SW 1271 (cell line): ENCODE measurements at places on chromosomes 2 and 18.

- DNase-seq: no peak
Observed at GRCh38 chr2:210199854-210200253, 25.4 kb downstream of the ACADL start.

GRCh38 chr18:60024345-60024744, 124.5 kb downstream of the PMAIP1 start:
- DNase-seq: no peak

DNA sequence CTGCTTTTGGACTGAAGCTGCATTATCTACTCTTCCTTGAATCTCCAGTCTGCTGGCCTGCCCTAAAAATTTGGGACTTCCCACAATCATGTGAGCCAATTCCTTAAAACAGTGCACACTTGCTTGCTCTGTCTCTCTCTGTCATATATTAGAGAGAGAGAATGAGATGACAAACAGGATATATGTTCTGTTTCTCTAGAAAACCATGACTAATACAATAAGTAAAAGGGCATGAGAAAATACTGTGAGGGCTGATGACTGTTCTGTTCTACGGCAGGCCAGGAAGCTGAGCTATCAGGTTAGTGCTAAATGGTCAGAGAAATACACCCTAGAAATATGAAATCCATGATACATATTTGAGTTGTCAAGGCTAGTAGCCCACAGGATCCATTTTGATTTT, 1896.8 kb upstream of the CELF4 start:
- no peak for DNase-seq

GRCh38 chr2:222545823-222546795, 109.8 kb downstream of the FARSB start:
- DNase-seq: no peak

DNA sequence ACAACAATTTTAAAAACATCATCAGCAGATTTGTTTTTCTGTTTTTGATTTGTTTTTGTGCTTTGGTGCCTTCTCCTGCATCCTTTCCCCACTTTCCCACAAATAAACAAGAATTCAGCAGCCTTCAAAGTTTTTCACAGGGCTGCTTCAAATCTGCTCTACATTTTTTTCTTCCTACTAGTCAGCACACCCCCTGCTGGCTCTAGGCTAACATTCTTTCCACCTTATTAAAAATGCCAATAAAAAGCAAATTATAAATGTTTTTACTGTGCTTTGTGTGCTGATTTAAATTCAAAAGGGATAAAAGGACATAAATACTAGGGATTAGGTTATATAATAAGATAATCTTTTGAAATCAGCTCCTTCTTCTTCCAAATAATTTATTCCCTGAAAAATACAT, 6.2 kb upstream of the CNTNAP5 start:
- DNase-seq: no peak

DNA sequence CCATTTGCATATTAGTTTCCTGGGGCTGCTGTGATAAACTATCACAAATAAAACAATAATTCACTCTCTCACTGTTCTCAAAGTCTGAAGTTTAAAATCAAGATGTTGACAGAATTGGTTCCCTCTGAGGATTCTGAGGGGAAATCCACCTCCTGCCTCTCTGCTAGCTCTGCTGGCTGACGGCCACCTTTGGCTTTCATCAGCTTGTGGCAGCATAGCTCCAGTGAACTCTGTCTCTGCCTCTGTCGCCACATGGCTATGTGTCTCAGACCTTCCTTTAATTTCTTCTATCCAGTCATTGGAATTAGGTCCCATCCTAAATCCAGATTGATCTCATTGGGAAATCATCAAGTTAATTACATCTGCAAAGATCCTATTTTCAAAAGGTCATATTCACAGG, 38.9 kb upstream of the TRIM43 start:
- no peak for DNase-seq

GRCh38 chr2:4066217-4066616, 362.8 kb downstream of the DCDC2C start:
- DNase-seq: no peak

DNA sequence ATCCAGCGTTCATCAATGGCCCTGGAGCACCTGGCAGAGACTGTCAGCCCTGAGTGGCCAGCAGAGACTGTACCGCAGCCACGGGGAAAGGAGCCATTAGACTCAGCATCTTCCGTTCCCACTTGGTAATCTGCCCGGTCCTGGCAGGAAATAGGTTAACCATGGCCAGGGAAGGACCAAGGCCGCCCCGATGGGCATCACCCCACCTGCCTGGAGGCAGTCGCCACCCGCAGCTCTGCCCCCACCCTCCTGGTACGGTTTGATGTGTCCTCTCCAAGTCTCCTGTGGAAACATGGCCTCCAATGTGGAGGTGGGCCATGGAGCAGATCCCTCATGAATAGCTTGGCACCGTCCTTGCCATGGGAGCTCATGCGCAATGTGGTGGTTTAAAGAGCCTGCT, 75.3 kb downstream of the RTP5 start:
- no peak for DNase-seq

- DNase-seq: no peak
Observed at GRCh38 chr2:28049899-28050298, 159.4 kb downstream of the BABAM2 start.

- DNase-seq: no peak
Observed at GRCh38 chr2:160568856-160569255, 75.2 kb upstream of the RBMS1 start.

DNA sequence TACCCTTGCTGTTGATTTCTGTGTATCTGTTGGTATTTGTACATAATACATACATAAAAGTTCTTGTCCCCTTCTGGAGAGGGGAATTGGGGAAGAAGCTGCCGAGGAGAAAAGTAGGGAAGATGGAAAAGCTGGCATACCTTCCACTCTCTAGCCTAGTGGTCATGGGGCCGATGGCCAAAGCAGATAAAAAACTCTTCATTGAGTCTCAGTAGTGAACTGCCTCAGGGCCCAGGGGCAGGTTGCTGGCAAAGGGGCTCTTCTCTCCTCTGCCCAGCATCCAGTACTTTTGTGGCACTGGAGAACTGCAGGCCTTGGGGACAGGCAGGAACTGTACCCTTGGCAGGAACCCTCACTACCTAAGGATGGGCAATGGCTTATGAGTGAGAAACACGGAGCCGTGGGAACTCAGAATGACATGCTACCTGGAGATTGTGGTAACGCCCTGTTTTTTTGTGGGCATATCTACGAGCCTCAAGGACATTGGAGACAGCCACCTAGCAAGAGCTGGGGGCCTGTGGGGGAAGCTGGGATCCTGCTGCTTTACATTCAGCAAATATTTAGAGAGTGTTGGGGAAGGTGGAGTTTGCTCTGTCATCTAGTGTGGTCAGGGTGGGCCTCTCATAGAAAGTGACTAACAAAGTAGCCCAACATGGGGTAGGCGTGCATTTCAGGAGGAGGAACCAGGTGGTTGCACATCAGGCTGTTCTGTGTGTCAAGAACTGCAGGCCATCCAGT, 22.6 kb upstream of the ITGB6 start:
- DNase-seq: no peak

DNA sequence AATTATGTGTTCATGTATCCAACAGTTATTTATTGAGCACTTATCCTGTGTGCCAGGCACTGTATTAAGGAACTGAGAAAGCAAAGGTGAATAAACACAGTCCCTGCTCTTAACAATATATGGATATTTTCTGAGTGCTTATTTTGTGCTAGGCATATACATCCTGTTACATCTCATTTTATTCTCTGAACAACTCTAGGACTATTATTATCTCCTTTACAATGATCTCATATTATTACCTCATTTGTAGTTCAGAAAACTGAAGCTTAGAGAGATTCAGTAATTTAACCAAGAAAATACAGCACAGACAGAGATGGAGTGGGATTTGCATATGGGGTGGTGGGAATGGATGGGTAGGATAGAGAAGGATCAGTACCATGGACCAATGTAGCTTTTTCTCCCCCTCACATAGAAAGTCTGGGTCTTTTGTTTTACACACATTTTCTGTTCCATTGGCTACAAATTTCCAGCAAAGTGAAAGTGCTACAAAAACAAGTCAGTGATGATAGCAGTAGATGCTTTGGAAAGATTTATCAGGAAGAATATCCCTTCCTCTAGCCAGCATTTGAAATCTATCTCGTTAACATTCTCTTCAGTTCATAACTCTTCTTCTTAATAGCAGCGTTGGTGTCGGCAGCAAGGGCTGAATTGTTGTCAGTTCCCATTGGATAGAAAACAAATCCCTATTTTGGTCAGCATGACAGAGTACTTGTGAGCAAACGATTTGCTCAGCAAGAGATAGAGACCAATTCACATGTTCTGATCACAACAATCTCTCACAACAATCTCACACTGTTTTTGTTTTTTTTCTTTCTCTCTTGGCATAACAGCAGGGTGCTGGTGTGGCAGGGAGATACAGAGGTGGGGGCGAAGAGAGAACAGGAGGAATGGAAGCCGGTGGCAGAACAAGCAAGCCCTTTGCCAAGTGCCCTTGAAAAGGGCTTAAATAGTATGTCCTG, 102.2 kb upstream of the KCTD1 start:
- no peak for DNase-seq

DNA sequence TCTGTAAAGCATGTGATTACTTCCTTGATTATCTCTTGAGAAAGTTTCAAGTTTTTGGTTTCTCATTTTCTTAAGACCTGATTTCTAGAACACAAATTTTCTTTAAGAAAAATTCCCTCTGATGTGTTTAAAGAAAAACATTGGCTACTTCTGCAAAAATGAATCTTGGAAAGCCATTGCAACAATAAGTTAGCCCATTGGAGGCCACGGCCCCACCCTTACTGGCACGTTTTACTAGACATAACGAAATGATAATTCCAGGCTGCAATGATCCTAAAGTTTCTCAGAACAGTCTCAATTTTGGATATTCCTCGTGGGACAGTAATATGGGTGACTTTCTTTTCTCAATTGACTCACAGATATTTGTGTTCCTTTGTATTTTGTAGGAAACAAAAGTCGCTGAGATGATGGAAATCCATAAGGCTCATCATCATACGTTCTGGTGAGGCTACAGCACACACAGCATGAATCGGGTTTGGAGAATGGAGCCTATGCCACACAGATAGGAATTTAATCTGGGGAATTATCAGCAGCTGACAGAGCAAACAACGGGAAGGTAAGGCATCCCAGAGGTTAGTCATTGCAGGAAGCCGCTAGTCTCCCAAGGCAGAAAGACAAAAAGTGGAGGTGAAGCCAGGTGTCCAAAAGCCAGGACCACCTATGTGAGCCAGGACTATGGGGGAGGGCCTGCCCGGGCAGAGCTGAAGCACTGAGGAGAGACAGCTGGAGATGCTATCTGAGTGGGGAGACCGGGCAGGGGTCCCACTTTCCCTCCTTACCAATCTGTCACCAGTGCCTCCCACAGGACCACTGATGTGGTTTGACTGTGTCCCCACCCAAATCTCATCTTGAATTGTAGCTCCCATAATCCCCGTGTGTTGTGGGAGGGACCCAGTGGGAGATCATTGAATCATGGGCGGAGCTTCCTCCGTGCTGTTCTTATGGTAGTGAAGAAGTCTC, 35.9 kb downstream of the SOWAHC start:
- DNase-seq: no peak

GRCh38 chr2:143284087-143284675, 155.0 kb downstream of the ARHGAP15 start:
- peak; percentile 42 for DNase-seq

- DNase-seq: no peak
Observed at GRCh38 chr2:10964052-10964790, 52.5 kb downstream of the KCNF1 start.

DNA sequence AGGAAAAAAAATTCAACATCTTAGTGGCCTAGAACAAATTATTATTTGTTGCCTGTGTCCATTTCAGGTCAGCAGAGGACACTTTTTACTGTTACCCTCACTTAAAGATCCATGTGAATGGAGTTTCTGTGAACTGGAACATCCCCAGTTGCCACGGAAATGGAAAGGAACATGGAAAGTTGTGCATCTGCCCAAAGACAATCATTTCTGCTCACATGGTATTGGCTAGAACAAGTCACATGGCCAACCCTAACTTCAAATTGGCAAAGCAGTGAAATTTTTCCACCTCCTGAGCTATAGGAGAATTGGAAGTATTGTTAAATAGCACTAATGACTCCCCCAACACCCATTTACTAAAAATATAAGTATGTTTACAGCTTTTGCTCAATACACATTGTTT, 71.2 kb upstream of the CCBE1 start:
- no peak for DNase-seq

GRCh38 chr2:63425606-63426005, 162.7 kb downstream of the WDPCP start:
- no peak for DNase-seq

DNA sequence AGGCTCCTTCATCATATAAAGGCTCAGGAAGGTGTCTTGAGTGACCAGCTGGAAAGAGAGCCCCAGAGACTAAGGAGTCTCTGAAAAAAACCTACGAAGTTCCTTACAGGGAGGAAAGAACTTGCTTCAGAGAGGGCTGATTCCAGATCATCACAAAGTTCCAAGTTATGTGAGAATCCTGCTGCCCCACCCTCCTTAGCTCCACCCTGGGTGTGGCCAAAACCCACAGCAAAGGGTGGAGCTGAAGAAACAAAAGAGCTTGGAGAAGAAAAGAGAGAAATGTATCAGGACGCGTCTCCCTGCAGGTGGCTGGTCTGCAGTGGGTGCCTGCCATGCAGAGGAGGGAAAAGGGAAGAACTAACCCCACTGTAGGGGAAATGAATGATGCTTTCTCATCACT, 32.8 kb upstream of the ZNF396 start:
- no peak for DNase-seq

DNA sequence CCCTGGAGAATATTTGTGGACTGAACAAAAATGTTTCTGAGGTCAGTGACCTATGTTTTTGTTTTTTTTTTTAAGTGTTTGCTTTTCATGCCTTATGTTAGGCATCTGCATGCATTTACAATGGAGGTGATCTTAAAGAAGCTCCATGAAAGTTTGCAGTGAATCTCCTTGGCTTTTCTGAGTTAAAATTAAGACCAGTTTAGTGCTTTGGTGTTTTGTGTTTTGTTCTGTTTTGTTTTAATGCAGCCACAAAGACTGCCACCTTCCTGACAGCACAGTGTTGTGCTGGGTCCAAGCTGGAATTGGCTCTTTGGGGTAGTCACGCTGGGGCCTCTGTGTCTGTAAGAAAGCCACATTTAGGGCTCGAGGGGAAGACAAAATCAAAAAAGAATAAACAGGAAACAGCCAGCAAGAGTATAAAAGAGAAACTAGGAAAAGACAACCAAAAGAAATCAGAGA, 396.2 kb downstream of the ARHGAP15 start:
- DNase-seq: no peak

GRCh38 chr2:28314968-28315367, 77.7 kb upstream of the FOSL2 start:
- DNase-seq: no peak

DNA sequence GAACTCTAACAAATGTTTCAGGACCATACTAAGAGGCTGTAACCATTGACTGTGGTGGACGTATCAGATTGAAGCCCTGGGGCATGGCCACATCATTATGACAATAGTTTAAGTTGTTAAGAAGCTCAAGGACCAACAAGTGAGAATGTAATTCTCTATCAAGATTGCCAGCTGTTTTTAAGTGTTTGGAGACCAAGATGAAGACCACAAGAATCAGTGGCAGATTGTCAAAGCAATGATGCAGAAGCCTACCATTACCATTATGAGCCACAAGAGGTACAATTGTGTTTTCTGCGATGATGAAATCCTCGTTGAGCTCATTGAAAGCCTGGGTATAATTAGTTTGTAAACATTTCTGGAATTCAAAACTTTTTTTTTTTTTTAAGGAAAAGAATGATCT, 261.1 kb upstream of the ZEB2 start:
- DNase-seq: no peak
